ENCODE measurements at places on chromosomes 16 and 17.

DNA sequence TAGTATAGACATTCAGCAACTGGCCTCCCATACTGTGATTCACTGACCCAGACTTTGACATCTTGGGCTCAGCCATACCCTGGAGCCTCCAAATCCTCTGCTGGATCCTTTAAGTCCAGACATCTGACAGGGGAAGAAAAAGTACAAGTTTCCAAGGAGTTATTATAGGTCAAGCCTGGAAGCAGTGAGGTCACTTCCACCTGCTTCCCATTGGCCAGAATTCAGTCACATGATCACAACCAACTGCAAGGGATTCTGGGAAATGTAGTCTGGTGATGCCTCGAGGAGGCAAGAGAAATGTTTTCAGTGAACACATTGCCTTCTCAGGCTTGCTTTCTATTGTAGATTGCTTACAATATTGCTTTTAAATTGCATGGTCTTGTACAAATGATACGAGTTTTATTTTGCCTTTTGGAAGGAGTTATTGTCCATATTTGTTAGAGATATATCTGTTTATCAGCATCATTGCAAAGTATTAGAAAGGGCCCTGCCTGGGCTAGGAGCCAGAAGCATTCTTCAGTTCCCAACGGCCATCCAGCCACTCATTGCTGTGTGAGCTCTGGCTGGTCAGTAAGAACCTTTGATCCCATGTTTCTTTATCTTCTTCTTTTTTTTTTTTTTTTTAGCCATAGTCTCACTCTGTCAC is 696.9 kb downstream of the WWOX start:
- DNase-seq: no peak

GRCh38 chr16:85536073-85536410 is 77.1 kb upstream of the GSE1 start:
- no peak for DNase-seq

DNA sequence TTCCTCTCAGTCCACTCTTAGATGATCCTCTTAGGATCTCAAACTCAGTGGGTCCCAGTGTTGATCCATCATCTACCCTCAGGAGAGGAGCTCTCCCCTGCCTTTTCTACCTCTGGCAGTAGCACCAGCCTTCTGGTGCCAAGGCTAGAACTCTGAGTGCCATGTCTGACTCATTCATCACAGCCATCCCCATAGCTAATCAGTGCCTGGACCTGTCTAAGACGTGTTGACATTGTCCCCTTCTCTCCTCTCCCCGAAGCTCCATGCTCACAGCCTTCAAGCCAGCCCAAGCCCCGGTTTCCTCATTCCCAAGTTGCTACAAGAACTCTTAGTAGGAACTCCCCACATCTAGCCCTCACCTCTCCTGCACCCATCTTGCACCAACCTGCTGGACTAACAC is 73.5 kb upstream of the GRIN2A start:
- no peak for DNase-seq

DNA sequence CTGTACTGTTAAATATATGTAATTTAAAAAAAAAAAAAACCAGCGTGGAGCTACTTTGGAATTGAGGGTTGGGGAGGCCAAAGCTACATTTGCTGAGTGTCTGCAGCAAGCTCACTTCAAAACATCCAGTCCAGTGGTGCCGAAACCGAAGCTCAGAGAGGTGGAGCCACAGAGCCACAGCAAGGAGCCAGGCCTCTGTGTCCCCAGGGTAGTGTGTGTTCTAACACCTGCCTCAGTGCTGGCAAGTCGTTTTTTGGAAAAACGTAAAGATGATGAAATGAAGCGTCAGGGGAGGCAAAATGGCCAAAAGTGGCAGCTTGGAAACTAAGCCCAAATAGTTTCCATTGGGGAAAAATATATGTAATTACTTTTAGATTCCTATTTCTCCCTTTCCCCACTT is 36.1 kb upstream of the MRC2 start:
- no peak for DNase-seq

DNA sequence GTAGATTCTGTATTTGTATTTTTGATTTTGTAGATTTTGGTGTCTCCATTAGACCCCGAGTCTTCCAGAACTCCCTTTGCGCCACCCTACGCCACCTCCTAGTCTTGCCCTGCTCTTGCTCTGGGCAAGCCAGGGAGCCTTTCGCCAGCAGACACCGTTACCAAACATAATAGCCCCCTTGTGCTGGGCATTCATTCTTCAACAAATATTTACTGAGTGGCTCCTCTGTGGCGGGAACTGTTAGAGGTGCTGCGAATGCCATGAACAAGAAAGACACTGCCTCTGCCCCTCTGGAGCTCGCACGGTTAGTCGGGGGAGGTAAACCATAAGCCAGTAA is 841 bp upstream of the GPT2 start:
- DNase-seq: no peak

DNA sequence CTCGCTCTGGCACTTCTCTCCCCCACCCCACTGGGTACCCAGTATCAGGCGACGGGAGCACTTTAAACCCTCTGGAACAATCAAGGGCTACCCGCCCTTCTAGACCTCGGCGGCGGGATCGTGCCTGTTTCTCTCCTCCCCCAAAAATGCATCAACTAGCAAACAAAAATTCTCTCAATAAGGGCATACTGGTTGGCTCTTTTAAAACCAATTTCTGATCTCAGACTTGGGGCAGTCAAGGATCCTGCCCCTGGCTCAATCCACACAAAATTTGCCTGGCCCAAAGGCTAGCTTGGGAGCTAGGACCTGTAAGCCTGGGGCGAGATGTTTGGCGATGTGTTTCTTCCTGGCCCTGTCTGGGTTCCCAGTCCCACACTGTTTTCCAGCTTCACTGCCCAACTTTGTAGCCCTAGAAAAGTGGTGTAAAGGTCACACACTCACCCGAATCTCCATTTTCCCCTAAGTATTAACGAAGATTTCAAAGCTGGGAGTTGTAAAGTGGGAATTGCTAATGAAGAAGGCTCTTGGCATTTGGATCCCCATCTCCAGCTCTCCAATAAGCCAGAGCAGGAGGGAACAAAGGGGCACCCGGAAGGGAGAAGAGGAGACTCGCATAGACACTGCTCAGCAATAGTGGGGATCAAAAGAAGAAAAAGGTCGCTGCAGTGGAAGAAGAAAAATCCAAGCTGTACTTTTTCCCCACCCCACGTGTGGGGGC is 14.4 kb upstream of the HOXB2 start:
- DNase-seq: no peak

- DNase-seq: no peak
These were observed 29.7 kb downstream of the RAI1 start for GRCh38 chr17:17710728-17711541.

DNA sequence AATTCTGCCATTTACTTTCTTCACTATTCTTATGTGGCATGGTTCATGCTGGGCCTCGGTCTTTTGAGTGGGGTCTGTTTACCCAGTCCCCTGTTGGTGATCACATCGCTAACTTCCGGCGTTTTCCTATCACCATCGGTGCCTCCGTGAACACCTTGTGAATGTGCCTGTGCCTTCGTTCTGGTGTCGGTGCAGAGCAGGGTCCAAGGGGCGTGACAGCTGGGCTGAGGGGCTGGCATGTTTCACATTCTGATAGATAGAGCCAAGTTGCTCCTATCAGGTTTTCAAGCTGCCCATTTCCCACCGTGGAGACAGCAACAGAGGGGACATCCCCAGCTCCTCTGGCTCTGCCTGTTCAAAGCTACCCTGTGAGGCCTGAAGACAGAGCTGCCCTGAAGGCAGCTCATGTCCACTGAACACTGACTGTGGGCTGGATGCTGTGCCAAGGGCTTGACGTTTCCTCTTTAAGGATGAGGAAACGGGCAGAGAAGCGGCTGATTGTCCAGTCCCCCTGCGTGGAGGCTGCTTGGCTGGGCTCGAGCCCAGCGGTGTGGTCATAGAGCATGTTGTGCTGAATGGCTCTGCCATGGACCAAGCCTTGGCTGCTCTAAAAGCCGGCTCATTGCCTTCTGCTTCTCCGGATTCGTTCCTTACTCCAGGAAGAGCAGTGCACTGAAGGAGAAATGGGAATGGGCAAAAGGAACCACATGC is 17.0 kb downstream of the DHODH start:
- DNase-seq: no peak

DNA sequence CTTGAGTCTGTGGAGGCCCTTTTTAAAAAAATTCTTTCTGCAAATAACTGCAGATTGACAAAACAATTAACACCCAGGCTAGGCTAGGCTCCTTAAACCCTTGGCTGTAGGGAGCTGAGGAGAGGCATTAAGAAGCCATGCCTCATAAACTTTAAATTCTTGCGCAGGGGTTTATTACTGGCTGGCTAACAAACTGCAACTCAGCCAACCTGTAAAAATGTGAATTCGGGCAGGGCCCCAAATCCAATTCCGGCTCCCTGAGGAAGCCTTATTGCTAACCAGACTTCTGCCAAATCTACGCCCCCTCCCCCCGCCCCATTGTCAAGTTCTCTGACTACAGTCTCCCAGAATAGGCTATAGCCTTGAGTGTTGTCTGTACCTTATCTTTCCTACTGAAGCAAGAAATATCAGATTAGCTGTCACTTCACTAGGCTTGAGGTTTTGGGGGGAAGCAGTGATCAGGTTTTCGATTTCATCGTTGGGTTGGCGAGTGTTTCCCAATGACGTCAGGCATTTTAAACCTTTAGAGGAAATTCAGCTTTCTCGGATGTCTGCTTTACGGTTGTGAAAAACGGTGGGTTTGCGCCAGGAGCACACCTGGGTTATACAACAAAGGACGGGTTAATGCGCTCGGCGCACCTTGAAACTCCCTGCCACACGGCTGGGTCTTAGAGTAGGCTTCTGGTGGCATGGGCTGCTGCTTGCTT is 2.0 kb downstream of the CDH3 start:
- DNase-seq: no peak

GRCh38 chr16:67884-68789 is 4.3 kb downstream of the RHBDF1 start:
- DNase-seq: no peak

DNA sequence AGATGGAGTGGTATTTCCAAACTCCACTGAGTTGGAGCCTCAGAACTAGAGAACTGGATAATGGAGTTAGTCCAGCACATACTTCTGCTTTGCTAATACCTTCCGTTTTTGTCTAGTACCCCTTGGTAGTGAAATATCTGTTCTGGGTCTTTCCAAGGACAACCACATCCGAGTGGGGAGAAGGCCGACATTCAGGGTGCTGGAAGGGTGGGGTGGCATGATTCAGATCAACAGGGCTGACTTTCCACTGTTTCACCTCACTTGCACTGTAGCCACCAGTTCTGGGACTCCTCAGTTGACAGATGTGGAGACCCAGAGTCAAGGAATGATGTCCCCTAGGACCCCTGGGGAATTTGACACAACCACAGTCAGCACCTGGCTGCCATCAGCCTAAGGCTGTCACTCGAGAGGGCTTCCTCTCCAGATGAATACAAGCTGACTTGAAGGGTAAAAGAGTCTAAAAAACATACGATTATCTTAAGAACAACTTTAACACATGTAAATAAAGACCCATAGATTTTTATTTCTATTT is 84.8 kb upstream of the HNF1B start:
- no peak for DNase-seq

GRCh38 chr17:11264183-11264871 is 23.3 kb downstream of the SHISA6 start:
- no peak for DNase-seq

GRCh38 chr17:48215583-48216139 is 108.1 kb downstream of the SNX11 start:
- DNase-seq: no peak

DNA sequence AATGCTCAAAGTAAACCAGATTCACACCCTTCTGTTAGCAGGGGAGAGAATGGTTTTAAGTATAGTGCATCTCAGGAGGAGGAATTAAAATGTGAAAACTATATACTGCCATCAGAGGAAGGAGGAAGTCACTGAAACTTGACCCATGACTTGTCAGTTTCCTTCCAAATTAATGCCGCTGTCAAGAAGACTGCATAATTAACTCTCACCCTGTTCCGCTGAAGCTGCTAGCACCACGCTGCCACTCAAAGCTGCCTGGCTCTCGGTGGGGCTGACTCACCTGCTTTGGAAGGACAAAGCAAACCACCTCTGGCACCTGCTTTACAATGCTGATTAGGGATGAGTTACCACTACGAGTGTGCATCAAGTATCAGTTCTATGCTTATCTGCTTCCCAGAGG is 37.8 kb upstream of the ULK2 start:
- DNase-seq: no peak

DNA sequence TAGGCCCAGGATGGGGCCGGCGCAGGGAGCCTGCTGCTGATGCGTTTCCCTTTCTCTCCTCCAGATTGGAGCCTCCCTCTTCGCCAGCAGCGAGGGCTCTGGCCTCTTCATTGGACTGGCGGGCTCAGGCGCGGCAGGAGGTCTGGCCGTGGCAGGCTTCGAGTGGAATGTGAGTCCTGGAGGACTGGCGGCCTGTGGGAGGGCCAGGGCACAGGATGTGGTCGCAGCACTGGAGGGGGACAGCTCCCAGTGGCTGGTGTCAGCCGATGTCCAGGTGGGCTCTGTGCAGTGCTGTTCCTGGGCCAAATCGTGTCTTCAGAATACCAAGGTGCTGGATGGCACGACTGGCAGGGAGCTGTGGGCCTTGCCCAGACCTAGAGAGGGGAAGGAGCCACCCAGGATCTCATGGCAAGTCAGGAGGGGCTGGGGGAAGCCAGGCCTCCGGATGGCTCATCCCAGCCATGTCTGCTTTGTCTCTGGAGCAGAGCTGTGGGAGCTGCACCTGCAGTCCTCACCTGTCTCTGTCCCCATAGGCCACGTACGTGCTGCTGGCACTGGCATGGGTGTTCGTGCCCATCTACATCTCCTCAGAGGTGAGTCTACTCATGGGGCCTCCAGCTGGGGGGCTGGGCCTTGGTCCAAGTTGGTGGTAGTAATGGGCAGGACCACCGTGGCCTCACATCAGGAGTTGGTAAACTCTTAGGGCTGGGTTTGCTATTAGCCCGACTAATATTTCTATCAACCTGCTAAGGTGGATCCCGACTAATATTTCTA is 7.3 kb downstream of the SLC5A10 start:
- DNase-seq: no peak

DNA sequence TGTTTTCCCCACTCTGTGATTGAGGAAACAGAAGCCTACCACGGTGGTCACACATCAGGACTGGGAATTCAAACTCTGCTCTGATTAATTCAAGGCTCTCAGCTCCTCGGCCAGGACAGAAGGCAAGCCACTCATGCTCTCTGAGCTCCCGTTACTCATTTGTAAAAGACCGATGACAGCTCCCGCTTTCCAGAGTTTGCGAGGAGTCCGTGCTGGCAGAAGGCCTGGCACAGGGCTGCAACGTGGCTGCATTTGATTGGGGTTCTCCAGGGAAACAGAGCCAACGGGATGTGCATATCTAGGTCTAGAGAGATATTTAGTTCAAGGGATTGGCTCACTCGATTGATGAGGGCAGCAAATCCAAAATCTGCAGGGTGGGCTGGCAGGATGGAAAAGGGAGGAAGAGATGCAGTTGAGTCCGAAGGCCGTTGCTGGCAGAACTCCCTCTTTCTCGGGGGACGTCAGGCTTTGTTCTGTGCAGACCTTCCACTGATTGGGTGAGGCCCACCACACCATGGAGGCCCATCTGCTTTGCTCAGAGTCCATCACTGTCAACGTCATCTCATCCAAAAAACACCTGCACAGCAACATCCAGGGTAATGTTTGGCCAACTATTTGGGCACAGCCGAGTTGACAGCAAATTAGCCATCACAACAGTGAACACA is 215.5 kb upstream of the RPL38 start:
- no peak for DNase-seq
